Posterior vena cava (tissue), 2 donors: ENCODE measurements at places on chromosomes 7 and 10. TPM values are rescaled to one million over a fixed set of nuclear protein-coding genes. Genes with fewer than 3 reads are reported as not detected.
A peak's percentile ranks its signal among the peaks of the same experiment; 100 is the strongest.

GRCh38 chr10:80259405-80259871 is 30.0 kb downstream of the MAT1A start:
- DNase-seq = no peak

DNA sequence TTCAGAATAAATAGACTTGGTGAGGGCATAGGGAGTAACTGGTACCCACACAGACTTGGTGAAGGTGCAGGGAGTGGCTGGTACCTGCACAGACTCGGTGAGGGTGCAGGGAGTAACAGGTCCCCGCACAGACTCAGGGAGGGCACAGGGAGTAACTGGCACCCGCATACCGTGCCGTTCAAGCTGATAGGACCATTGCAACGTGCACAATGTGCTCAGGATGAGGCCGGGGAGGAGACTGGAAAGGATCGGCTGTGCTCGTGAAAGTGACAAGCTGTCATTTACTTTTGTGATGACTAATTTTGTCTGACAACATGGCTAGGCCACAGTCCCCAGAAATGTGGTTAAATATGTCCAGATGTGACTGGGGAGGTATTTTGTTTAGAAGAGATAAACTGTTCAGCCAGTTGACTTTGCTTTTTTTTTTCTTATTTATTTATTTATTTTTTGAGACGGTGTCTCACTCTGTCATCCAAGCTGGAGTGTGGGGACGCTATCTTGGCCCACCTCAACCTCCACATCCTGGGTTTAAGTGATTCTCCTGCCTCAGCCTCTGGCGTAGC is 76.2 kb upstream of the NMT2 start:
- DNase-seq = no peak

GRCh38 chr10:50997461-50997860 is 76.8 kb upstream of the PRKG1 start:
- no peak for DNase-seq

- DNase-seq = peak; percentile 88
Measured at GRCh38 chr10:92839191-92840085, 8.9 kb upstream of the EXOC6 start.

Gene WIPF3
- total RNA-seq = 20.8 TPM
